ENCODE measurements at places on chromosomes 13 and 19. TPM values are rescaled to one million over a fixed set of nuclear protein-coding genes. Genes with fewer than 3 reads are reported as not detected.

Gene PEG3
- 62.5 TPM for total RNA-seq

Gene CEACAM8
- not detected for total RNA-seq

Gene TEX26
- 2.3 TPM for total RNA-seq

Gene FCGBP
- total RNA-seq: 3.1 TPM

Gene TUBA3C
- not detected for total RNA-seq

Gene TEX29
- not detected for total RNA-seq

Gene PSENEN
- total RNA-seq: 7.2 TPM

Gene KIR2DL3
- total RNA-seq: not detected

Gene TMIGD2
- 2.7 TPM for total RNA-seq

Gene CEACAM5
- not detected for total RNA-seq

Gene ANGPTL8
- total RNA-seq: not detected

Gene LRCH1
- 21.4 TPM for total RNA-seq

Gene TMEM238
- total RNA-seq: not detected

Gene LYPD3
- total RNA-seq: not detected

Gene IL4I1
- total RNA-seq: not detected

Gene CLEC11A
- 2.5 TPM for total RNA-seq

Gene IGFL3
- total RNA-seq: not detected

Gene C5AR1
- 0.16 TPM for total RNA-seq

Gene ZNF558
- 49.1 TPM for total RNA-seq

Gene SMIM44
- not detected for total RNA-seq

Gene GPR12
- 34.8 TPM for total RNA-seq

Gene CEACAM3
- not detected for total RNA-seq

Gene TMEM272
- total RNA-seq: 0.16 TPM

Gene ZNF575
- 0.62 TPM for total RNA-seq

Gene PLPPR3
- 99.5 TPM for total RNA-seq

Gene RAB8A
- total RNA-seq: 33.7 TPM

Gene CNN2
- total RNA-seq: 9.5 TPM

Gene NR1H2
- 18.9 TPM for total RNA-seq

Gene UBE2L5
- total RNA-seq: not detected

Gene SIGLEC14
- 0.16 TPM for total RNA-seq

Gene SLAIN1
- total RNA-seq: 600 TPM

Gene C1QTNF9B
- total RNA-seq: not detected

Gene MYO16
- 105 TPM for total RNA-seq

Gene ZNF626
- total RNA-seq: 49.4 TPM

Gene FCAR
- total RNA-seq: not detected

Gene DNMT1
- total RNA-seq: 21.4 TPM

All from occipital lobe (tissue), 3 donors.